ENCODE measurements at places on chromosomes 7 and 10. TPM values are rescaled to one million over a fixed set of nuclear protein-coding genes. Genes with fewer than 3 reads are reported as not detected.

Gene SHH
- total RNA-seq: not detected

Gene MSMB
- total RNA-seq: not detected

Gene RNF133
- total RNA-seq: 0.36 TPM

Gene POP7
- 23.5 TPM for total RNA-seq

Gene TCF7L2
- total RNA-seq: 20.4 TPM

Gene BAZ1B
- total RNA-seq: 51.0 TPM

Gene CYREN
- total RNA-seq: 48.7 TPM

Gene LBX1
- total RNA-seq: not detected

Gene GPER1
- total RNA-seq: 6.0 TPM

Gene GPC2
- total RNA-seq: 1.6 TPM

Gene TRPV5
- not detected for total RNA-seq

Gene CUBN
- total RNA-seq: 11.5 TPM

Gene ENTPD1
- 0.32 TPM for total RNA-seq

Gene CALHM2
- 51.1 TPM for total RNA-seq

Gene OR2A12
- total RNA-seq: not detected

Gene NUTM2B
- total RNA-seq: 0.81 TPM

Gene NAMPT
- total RNA-seq: 51.9 TPM

All from hair follicle dermal papilla cell (primary cell).